Dermis blood vessel endothelial cell (primary cell): ENCODE measurements at places on chromosomes 2 and 18. TPM values are rescaled to one million over a fixed set of nuclear protein-coding genes. Genes with fewer than 3 reads are reported as not detected.
A peak's percentile ranks its signal among the peaks of the same experiment; 100 is the strongest.

The SS18 gene
- total RNA-seq, result 84.9 and 97.9 TPM in 2 replicates

The BOD1L2 gene
- not detected in 2 replicates for total RNA-seq

DNA sequence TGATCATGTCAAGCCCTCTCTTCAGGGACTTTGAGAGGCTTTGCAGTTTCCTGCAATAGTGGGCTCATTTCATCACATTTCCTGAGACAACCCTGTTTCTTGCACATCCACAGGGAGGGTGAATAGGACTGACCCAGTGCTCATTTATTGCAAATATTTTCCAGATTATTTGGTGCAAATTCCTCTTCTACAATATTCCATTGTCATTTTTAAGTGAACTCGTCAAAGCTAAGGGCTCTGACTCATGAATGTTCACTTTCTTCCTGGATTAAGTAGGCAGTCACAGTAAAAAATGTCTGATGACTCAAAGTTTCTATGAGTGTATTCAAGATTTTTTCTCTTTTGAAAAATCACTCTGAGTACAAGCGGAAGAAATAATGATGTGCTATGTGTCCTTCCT, 225.5 kb upstream of the GALNT5 start:
- DNase-seq, result peak; percentile 90

DNA sequence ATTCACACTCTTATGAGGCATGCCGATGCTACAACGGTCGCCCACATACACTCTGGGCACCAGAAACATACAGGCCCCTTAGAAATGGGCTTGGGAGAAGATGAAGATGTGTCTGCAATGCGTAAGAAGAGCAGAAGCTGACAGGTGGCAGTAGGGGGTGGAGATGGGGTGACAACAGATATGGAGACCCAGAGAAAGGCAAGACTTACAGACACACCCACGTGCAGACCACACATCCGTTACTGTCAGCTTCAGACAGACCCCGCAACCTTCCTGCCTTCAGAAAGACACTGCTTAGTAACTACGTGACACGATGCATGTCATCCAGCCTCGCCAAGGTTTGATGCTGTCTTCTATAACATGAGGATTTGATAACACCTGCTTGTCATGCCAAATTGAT, 89.5 kb downstream of the ZFP36L2 start:
- DNase-seq, result no peak

GRCh38 chr2:42901076-42901640, 108.8 kb upstream of the HAAO start:
- peak; percentile 51 for DNase-seq

DNA sequence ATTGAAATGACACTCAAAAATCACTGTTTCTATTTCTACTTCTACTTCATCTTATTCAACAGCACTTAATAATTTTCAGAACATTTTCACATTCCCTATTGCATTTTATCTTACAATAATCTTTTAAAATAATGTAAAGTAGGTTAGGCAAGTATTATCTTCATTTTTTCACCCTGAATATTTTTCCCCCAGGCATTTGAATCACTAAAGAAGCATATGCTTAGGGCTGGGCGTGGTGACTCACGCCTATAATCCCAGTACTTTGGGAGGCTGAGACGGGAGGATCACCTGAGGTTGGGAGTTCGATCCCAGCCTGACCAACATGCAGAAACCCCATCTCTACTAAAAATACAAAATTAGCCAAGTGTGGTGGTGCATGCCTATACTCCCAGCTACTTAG, 6.7 kb downstream of the WDCP start:
- DNase-seq, result no peak

DNA sequence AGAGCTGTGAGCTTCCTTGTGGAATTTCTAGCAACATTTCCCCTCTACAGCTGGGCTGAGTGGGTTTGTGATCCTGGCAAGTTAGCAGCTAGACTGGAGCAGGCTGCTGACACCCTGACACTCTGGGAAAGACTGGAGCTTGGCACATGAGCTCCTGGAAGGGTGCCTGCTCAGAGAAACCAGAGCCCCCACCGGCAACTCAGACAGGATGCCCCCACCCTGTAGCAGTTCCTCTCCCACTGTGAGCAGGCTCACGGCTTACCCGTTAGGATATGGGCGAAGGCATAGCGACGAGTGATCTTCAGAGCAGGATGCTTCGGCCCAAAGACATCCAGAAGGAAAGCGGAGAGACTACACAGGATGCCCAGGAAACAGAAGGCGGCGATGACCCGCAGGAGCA, 11.2 kb downstream of the TMEM127 start:
- peak; percentile 81 for DNase-seq

- DNase-seq, result no peak
Measured at GRCh38 chr2:126275098-126275497, 380.9 kb upstream of the GYPC start.

DNA sequence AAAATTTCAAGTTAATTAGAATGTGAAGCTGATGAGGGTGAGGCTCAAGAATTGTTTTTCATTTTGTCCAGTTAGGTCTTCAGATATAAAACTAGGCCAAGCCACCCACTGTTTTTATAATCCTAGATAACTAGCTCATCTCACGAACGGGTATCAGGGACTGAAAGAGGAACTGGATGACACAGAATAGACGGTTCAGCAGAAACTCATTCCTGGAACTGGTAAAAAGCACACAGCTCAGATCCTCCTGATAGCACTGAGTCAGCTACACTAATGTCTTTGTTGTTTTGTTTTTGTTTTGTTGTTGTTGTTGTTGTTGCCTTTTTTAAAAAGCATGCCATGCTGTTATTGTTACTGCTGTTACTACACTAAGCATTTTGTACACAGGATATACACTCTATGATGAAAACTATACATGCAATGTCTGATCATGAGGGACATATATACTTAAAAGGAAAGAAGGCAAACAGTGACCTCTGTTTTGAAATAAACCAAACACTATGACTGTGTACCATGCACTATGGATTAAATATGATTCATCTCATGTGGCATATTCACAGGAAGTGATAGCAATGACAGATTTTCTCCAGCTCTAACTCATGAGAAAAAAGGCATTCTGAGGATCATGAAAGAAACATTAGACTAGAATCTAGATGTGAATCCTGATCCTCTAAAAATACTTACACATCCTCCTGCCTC, 437.6 kb downstream of the NCKAP5 start:
- DNase-seq, result no peak
